Activated naive CD8-positive, alpha-beta T cell treated with anti-CD3 and anti-CD28 coated beads for 36 hours (primary cell): ENCODE measurements at places on chromosomes 5 and 9. TPM values are rescaled to one million over a fixed set of nuclear protein-coding genes. Genes with fewer than 3 reads are reported as not detected.

DNA sequence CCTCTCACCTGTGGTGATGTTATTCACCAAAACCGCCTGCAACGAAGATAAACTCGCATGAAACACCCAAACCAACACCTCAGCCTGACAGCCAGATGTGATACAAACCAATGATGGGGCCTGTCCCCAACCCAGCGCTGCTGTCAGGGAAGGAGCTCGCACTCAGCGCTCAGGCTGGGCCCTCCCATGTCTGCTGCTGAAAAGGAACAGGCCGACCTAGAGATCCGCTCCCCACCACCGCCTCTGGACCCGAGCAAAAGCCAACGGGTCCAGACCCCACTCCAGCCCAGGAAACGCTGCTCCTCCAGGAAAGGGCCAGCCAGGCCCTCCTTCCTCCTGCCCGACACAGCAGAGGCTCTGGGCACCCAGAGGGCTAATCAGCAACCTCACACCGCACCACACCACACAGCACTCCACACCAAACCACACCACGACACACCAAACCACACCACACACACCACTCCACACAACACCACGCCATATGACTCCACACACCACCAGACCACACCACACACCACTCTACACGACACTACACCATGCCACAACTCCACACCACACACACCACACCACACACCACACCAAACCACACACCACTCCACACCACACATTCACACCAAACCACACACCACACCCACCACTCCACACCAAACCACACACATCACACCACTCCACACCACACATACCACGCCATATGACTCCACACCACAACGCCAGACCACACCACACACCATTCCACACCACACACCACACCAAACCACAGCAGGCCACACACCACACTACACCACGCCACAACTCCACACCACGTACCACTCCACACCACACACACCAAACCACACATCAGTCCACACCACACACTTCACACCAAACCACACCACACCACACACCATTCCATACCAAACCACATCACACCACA lies 46.5 kb downstream of the GOLM1 start:
- no peaks in the 10 kb centered on the region for H3K27me3 ChIP-seq
- no peak overlapping the region for H3K4me3 ChIP-seq
- no peak overlapping the region for H3K27ac ChIP-seq
- DNase-seq: no peak

- no peak for DNase-seq
- no peaks in the 10 kb centered on the region for H3K36me3 ChIP-seq
- peaks cover 3% of the 10 kb centered on the region for H3K4me1 ChIP-seq
- H3K27ac ChIP-seq: no peak overlapping the region
- H3K27me3 ChIP-seq: no peaks in the 10 kb centered on the region
These were observed 54.9 kb upstream of the GRAMD2B start for GRCh38 chr5:126368239-126368812.

DNA sequence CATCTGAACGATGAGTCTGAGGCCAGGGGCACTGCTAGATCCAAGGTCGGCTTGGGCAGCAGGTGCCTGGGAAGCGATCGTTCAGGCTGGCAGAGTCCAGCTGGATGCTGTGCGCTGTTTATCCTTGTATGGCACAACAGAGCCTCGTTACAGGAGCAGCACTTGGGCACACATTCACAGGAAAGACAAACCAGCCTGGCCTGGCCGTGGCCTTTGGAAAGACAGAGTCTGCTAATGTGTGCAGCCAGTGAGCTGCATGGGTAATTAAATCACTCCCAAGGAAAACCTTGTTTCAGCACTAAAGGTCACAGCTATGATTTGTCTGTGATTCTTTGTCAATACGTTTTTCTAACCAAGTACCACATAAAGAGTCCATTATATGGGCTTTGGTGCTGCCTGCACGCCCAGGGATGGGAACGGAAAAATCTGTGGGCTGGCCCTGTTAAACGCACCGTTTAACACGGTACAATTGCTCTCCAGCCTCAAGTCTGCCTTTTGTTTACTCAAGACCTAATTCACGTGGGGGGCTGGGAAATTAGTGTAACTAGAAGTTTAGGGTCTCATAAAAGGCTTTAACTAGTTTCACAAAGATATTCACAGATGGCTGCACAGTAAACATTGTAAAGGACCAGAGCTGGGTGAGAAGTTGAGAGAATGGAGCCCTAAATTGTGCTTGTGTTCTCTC lies 509.3 kb downstream of the KDM4C start:
- no peak for DNase-seq
- peaks cover 30% of the 10 kb centered on the region for H3K27me3 ChIP-seq
- no peaks in the 10 kb centered on the region for H3K36me3 ChIP-seq
- no peaks in the 10 kb centered on the region for H3K4me1 ChIP-seq

GRCh38 chr5:39580702-39581453 lies 156.1 kb upstream of the DAB2 start:
- peaks cover 7% of the 10 kb centered on the region for H3K4me1 ChIP-seq
- no peaks in the 10 kb centered on the region for H3K27me3 ChIP-seq
- DNase-seq: no peak

DNA sequence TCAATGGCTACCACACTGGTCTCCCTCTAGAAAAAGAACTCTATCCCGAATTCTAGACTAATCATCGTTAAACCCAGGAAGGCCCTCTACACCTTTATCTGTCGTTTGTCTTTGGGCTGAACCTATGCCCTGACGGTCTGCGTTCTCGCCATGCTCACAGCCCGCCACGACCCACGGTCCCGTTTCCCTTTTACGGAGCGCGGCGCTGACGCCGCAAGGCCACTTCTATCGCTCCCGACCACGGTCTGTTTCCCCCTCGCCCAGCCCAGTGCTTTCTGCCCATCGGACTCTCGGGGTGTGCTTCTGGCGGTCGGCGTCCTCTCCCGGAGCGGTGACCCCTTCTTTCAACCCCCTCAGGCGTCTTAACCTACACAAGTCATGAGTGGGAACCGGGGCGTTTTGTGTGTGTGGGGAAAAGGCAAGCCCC lies 974 bp downstream of the C9orf40 start:
- peaks cover 28% of the 10 kb centered on the region for H3K4me1 ChIP-seq
- H3K27me3 ChIP-seq: no peaks in the 10 kb centered on the region
- peak overlapping the region; percentile 90 for H3K27ac ChIP-seq
- H3K36me3 ChIP-seq: peaks cover 26% of the 10 kb centered on the region
- peak overlapping the region; percentile 96 for H3K4me3 ChIP-seq

- no peaks in the 10 kb centered on the region for H3K36me3 ChIP-seq
- H3K4me3 ChIP-seq: no peak overlapping the region
- H3K27me3 ChIP-seq: peaks cover 21% of the 10 kb centered on the region
- no peak for DNase-seq
- no peaks in the 10 kb centered on the region for H3K4me1 ChIP-seq
- H3K27ac ChIP-seq: no peak overlapping the region
These were observed 47.3 kb downstream of the S1PR3 start for GRCh38 chr9:89038382-89039103.

DNA sequence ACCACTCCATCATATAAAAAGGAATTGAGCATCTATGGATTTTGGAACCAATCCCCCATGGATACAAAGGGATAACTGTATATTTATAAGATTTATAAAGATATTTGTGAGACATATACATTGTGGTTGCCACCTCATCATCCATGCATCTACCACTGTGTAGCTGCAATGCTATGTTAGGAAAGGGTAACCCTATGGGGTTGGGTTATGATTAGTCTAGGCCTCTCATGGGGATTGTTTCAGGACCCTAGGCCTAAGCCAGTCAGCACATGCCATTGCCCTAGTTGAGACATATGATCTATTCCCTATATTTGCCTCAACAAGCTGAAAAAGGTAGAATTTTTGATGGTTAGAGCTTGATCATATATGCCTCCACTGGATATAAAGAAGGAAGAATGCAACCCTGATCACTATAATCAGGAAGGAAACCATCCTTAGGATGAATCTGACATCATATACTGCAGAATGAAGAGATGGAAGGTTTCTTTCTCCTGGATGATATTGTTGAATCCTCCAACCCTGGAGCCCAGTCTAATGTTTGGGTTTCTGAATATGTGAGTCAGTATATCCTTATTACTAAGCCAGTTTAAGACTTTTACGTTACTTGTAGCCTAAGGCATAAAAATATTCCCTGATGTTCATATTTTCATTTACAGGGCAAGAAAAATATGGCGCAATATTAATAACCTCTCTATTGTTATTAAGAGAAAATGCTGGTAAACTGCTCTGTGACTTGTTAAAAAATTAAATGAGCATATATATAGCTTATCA lies 94.2 kb downstream of the ADAMTS19 start:
- DNase-seq: no peak
- no peaks in the 10 kb centered on the region for H3K27me3 ChIP-seq
- H3K4me3 ChIP-seq: no peak overlapping the region

DNA sequence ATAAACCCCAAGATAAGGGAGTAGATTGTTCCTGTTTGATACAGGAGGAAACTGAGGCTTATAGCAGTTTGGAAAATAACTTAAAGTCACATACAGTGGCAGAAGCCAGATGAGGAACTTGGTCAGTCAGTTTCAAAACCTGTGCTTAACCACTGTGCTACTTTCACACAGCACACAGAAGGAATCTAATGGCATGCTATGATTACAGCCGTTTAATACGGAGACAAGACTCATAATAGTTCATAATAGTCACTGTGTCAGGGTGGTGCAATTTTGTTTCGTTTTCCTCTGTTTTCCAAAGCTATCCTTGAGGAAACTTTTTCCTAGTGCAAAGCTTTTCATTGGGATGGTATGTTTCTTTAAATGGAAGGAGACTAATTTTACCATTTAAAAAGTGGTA lies 112.3 kb downstream of the GCNT1 start:
- H3K4me3 ChIP-seq: peak overlapping the region; percentile 57
- no peak overlapping the region for H3K27ac ChIP-seq
- no peak for DNase-seq
- H3K4me1 ChIP-seq: peaks cover 18% of the 10 kb centered on the region
- H3K27me3 ChIP-seq: peaks cover 70% of the 10 kb centered on the region
- peaks cover 5% of the 10 kb centered on the region for H3K36me3 ChIP-seq

- H3K36me3 ChIP-seq: peaks cover 2% of the 10 kb centered on the region
- no peak overlapping the region for H3K27ac ChIP-seq
- peaks cover under 1% of the 10 kb centered on the region for H3K4me1 ChIP-seq
- H3K27me3 ChIP-seq: no peaks in the 10 kb centered on the region
These were observed 8.7 kb downstream of the CLTB start for GRCh38 chr5:176407456-176408251.

DNA sequence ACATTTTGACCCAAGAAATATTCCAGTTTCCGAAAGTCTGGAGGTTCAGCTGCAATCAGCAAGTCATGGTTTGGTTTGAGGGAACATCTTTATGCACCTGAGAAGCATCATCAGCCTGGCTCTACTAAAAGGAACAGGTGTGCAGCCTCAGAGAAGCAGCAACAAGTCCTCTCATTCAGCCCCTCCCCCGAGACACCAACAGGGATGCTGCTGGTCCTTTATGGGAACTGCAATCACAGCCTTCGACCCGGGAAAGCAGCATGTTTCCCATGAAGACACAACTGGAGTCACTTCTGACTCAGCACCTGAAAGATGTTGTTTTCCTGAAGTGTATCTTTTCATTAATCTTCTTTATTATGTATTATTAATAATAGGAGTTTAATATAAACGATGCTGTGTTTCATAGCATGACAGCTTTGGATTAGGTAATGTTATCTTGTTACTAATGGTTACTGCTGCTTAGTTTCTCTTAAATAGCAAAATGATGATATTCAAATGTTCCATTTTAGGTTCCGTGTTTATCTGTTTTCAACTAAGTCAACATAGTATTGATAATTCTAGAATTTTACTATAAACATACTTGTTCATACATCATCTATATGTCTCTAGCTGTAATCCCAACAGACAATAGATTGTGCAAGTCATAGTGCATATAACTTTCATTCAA lies 15.6 kb upstream of the NREP start:
- H3K27ac ChIP-seq: no peak overlapping the region
- no peaks in the 10 kb centered on the region for H3K36me3 ChIP-seq
- no peak for DNase-seq
- no peaks in the 10 kb centered on the region for H3K4me1 ChIP-seq
- H3K4me3 ChIP-seq: no peak overlapping the region

DNA sequence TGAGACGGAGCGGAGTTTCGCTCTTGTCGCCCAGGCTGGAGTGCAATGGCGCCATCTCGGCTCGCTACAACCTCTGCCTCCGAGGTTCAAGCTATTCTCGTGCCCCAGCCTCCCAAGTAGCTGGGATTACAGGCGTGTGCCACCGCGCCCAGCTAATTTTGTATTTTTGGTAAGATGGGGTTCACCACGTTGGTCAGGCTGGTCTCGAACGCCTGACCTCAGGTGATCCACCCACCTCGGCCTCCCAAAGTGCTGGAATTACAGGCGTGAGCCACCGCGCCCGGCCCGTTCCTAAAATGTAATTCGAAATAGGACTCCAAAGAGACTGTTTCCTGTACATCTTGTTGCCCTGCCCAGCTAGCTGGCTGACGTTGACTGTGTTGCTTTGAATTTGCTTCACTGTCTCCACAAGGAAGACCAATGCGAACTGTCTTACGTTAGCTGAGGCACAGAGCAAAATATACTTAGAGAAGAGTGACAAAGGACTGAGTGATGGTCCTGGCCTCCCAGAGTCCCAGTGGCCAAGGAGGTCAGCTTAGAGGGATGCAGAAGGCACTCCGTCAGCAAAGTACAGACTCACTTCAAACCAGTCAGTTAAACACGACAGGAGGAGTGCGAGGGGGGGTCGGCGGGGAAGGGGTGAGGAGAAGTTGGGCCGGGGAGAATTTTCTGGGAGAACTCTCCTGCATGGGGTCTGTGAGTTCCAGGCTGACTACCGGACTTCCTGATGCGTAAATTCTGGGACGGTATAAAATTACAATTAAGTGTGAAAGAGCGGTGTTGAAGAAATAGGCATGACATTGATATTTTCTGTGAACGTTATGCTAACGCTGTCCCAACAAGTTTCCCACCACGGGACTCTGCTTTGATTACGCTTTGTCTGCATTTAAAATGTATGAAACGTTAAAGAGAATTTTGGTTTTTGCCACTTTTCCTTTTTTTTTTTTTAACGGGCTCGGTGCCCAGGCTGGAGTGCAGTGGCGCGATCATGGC lies 6.8 kb upstream of the TRIM41 start:
- peaks cover 8% of the 10 kb centered on the region for H3K27me3 ChIP-seq
- H3K27ac ChIP-seq: peak overlapping the region; percentile 78
- peak; percentile 26 for DNase-seq
- H3K36me3 ChIP-seq: peaks cover 3% of the 10 kb centered on the region

GRCh38 chr9:75685062-75685461 lies 205.4 kb upstream of the PCSK5 start:
- H3K36me3 ChIP-seq: no peaks in the 10 kb centered on the region
- no peak for DNase-seq
- H3K27me3 ChIP-seq: peaks cover 5% of the 10 kb centered on the region

PCA3 gene
- not detected for total RNA-seq

SDHA gene
- 146 TPM for total RNA-seq

HMCN2 gene
- total RNA-seq: not detected

OTP gene
- total RNA-seq: not detected

ECM2 gene
- not detected for total RNA-seq

SLC25A51 gene
- total RNA-seq: 32.2 TPM

DDX4 gene
- not detected for total RNA-seq

SLC34A3 gene
- not detected for total RNA-seq

CSNK1A1 gene
- total RNA-seq: 182 TPM

PRDM9 gene
- not detected for total RNA-seq

TAF1L gene
- 0.04 TPM for total RNA-seq

SOHLH1 gene
- total RNA-seq: not detected

GNAQ gene
- 22.4 TPM for total RNA-seq

PCDHB5 gene
- not detected for total RNA-seq
